Stimulated activated CD4-positive, alpha-beta T cell treated with anti-CD3 and anti-CD28 coated beads, Interleukin-1b, Interleukin-23, amount 100 ng/mL, for 1 hour (primary cell): ENCODE measurements at places on chromosomes 6 and 20.

DNA sequence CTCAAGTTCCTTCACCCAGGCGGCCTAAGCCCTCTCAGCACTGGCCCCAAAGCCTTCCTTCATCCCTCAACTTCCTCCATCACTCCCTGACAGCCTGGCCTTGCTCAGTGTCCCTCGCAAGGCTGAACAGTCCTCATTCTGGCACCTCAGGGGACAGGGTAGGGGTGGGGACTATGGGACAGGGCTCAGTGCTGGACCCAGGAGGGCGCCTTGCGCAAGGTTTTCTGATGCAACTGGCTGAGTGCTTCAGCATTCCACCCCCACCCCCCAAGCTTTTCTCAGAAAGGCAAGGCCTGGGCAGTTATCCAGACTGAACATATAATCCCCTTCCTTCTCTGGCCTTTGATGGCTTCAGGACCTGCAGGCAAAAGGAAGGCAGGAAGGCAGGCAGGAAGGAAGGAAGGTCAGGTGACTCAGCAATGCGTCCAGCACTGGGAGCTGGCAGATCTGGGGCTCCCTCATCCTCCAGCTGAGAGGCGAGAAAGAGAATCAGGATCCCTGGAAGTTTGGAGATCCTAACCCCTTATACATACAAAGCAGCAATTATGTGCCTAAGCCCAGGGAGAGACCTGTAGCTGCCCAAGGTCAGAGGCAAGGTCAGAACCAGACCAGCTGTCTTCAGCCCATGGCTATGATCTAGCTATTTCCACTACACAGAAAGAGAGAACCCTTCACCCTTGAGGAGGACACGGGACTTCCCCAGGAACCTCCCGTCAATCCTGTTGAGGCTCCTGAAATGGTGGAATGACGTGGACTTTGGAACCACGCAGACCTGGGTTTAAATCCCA, 8.6 kb upstream of the TRIB3 start:
- DNase-seq = no peak

- no peak for DNase-seq
Observed at GRCh38 chr6:152680151-152680550, 17.5 kb upstream of the MYCT1 start.

- DNase-seq = no peak
Observed at GRCh38 chr6:45818655-45819054, 197.0 kb downstream of the CLIC5 start.

- no peak for DNase-seq
Observed at GRCh38 chr20:34163307-34163706, 51.3 kb upstream of the EIF2S2 start.
